Psoas muscle (tissue), 8 donors: ENCODE measurements at places on chromosomes 1 and 21.
A peak's percentile ranks its signal among the peaks of the same experiment; 100 is the strongest.

DNA sequence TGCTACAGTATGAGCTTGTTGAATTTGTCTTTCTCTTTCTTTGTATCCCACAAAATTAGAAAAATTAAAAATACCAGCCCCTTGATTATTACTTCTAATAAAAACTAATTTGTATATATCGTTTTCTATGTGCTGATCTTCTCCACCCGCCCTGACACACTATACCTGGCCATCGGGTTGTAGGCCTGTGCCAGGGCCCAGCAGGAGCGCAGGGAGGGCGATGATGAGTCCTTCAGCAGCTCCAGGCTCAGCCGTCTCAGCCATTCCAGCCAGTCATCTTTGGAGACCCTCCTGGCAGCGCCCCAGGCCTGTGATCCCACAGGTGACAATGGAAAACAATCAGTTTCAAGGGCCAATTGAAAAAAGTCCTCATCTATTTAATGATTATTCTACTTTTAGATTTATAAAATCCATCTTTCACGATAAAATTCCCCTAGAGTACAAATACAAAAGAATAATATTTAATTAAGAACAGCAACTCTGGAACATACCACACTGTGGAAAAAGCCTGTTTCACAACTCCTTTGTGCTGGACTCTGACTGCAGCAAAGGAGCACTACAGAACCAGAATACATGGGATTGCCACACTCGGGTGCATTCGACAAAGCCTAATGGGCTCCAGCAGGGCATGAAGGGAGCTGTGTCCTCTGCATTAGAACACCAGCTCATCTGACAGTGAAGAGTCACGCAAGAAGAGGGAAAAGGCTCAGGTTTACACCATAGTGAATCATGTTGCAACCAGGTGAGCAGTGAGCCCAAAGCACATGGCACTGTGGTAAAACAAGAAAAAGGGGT lies 15.4 kb downstream of the ANGPTL7 start:
- DNase-seq = no peak

DNA sequence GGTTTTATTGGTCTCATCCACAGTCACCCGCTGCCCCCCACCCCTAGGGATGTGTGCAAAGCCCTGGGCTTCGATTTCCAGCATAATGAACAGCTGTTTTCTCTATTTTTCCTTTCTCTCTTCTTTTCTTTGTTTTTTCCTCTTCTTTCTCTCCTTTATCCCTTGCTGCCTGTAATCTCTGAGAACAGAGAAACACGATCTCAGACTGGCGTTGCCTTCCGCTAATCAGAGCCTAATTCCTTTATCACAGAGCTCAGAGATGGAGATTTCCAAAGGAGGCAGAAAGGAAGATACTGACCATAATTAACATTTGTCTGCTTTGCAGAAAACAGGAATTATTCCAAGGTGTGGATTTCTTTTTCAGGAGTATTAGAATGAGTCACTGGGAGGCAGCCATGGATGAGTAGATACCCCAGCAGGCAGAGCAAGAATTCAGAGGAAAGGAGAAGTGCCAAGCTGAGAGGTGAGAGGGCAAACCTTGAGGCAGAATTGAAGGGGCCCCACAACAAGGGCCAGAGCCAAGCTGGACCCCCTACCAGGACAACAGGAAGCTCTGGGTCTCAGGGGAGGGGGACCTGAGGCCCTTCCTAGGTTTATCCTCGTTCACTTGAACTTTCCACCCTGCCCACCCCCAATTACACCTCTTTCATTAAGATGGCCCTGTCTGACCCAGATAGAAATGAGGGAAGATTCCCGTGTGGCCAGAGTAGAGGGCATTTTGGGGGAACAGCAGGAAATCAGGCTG lies 33.3 kb downstream of the MATN1 start:
- DNase-seq = no peak

- no peak for DNase-seq
Measured at GRCh38 chr1:75135573-75136194, 1.5 kb downstream of the LHX8 start.

GRCh38 chr1:170967042-170967910 lies 31.9 kb downstream of the MROH9 start:
- no peak for DNase-seq

DNA sequence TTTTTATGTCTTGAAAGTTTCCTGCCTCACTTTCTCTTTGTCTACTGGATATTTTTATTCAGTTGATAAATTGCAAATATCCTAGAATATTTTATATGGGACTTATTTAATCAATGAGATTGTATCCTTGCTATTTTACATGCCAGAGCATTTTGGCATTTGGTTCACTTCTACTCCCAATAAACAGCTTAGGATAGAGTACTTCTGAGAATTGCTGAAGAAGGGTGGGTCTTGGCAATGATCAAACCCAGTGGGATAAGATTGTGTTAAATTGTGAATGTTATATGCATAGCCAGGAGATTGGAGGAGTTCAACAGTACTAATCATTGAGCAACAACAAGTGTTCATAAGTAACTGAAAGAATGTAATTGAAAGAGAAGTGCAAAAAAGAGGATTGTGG lies 60.1 kb downstream of the SDCCAG8 start:
- DNase-seq = no peak

- DNase-seq = no peak
Measured at GRCh38 chr1:25099343-25099951, 132.9 kb downstream of the SYF2 start.

GRCh38 chr1:53562291-53562980 lies 103.2 kb downstream of the DMRTB1 start:
- no peak for DNase-seq

GRCh38 chr1:109501644-109502363 lies 7.7 kb downstream of the AMIGO1 start:
- DNase-seq = no peak

DNA sequence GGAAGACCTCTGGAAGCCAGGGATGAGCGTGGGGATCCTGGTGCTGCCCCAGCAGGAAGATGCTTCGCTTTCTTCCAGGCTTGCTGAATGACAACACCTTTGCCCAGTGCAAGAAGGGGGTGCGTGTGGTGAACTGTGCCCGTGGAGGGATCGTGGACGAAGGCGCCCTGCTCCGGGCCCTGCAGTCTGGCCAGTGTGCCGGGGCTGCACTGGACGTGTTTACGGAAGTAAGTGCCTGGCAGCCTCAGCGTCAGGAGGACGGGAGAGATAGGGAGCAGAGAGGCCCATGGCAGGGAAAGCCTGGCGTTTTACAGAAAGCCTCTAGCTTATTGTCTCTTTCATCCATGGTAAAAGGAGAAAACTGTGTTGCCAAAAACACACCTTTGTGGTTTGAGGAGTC lies 23.5 kb downstream of the PHGDH start:
- no peak for DNase-seq

GRCh38 chr1:228827019-228827418 lies 91.7 kb downstream of the RHOU start:
- no peak for DNase-seq

DNA sequence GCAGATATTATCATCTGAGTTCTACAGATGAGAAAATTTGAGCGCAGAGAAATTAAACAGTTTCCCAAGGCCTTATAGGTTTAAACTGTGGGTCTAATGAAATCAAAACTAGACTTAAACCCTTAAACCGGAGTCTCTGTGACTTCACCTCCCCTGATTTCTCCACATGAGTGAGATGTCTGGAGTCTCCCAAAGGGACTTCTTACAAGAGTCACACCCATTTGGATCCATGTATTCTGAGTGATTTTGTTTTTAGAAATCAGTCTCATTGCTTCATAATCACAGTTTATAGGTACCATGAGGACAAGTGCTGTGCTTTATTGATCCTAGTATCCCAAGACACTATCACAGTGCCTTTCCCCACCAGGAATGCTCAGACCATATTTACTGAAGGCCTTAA lies 206.0 kb upstream of the JUN start:
- no peak for DNase-seq

DNA sequence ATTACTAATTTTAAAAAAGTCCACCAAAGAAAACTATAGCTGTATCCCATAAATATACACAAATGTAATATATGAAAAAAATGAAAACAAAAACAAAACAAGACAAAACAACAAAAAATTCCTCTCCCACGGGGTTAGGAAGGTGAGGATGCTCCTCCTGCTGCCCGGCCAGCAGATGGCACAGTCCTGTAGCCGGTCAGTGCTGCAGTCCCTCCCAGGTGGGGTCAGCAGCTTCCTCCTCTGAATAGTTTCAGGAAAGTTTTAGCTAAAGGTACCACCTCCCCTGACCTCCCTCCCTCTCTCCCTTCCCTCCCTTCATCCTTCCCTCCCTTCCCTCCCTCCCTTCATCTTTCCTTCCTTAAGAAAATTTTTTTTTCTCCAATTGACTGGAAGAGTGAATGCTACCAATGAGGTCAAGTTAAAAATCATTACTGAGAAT lies 67.8 kb upstream of the BCL10 start:
- no peak for DNase-seq

DNA sequence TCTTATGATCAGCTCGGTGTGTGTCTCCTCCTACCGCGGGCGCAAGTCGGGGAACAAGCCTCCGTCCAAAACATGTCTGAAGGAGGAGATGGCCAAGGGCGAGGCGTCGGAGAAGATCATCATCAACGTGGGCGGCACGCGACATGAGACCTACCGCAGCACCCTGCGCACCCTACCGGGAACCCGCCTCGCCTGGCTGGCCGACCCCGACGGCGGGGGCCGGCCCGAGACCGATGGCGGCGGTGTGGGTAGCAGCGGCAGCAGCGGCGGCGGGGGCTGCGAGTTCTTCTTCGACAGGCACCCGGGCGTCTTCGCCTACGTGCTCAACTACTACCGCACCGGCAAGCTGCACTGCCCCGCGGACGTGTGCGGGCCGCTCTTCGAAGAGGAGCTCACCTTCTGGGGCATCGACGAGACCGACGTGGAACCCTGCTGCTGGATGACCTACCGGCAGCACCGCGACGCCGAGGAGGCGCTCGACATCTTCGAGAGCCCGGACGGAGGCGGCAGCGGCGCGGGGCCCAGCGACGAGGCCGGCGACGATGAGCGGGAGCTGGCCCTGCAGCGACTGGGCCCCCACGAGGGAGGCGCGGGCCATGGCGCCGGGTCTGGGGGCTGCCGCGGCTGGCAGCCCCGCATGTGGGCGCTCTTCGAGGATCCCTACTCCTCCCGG lies 1.5 kb downstream of the KCNC4 start:
- DNase-seq = no peak

DNA sequence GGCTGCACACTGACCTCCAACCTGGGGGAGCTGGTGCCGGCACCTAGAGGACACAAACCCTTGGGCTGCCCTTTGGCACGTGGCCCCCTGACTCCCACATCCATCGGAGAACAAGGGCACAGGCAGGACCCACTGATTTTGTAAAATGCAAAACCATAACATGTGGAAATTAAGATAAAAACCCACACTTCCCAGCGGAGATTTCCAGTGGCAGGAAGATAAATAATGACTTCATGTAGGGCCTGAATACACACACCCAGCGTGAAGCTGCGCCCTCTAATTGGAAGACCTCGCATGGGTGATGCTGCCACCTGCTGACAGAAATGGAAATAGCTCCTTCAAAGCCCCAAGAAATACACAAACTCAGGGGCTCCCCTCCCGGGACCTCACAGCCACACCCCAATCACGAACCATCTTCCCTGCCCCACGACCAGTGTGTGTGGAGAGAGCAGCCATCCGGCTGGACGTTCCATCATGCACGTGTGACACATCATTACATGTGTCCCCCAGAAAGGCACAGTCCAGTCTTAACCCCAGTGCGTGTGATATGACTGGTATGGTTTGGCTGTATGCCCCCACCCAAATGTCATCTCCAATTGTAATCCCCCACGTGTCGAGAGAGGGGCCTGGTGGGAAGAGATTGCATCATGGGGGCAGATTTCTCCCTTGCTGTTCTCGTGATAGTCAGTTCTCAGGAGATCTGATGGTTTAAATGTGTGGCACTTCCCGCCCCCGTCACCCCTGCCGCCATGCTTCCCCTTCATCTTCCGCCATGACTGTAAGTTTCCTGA lies 5.7 kb upstream of the TPRG1L start:
- DNase-seq = peak; percentile 76

- no peak for DNase-seq
Measured at GRCh38 chr1:109621379-109622136, 1.9 kb downstream of the AMPD2 start.

- DNase-seq = peak; percentile 73
Measured at GRCh38 chr1:230176871-230177411, 109.9 kb downstream of the GALNT2 start.

DNA sequence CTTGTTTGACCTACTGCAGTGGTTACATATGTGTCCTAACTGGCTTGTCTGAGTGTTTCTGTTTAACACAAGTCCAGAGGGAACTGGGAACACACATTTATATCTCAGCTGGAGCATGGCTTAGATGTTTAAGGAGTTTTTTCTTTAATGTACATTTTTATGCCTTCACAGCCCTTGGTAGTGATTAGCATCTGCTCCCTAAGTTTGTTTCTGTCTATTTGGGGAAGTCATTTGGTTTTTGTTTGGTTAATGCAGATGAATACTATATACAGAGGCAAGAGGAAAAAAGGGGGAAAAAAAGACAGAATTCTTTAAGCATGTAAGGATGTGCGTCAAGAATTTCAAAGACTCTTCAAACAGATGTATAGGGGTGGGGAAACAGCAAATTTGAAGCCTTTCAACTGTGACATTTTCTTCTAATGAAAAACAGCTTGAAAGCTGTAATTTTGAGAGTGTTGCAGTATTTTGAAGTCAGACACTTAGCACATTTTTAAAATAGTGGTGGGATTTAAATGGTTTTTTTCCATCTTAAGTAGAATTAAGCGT lies 15.4 kb downstream of the MACO1 start:
- no peak for DNase-seq

DNA sequence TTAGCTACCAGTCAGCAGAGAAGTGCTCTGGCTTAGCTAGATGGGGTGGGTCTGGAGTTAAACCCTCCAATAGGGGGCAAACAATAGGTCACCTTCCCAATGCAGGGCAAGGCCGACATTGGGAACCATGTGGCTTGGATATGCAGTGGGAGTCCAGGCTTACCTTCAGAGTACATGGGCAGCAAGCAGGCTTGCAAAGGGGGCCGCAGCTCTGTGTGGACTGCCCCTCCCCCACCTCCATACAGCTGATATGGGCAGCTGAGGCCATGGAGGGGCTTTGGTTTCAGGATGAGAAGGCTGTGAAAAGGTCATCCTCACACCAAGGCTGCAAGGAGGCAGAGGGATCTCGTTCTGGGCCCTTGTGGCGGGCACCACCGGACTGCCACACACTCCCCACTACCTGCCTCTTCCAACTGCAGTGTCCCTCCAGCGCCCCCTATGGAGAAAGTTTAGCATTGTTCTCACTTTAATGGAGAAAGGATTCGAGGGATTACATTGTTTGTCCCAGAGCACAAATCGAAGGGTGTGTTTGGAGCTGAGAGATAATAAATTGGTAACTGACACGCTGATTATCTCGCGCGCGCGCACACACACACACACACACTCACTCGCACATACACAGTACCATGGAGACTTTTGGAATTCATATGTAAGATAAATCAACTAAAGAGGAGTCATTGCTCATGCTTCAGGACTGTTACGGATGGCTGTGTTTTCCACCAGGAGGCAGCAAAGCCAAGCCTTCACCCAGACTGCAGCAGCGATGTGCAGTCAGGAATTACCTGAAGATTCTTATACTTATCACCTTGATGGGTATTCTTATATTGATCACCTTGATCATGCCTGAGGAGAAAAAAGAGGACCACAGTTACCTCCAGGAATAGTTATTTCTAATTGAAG lies 7.0 kb upstream of the SMCP start:
- DNase-seq = no peak
